ENCODE measurements at places on chromosomes 5 and 9. TPM values are rescaled to one million over a fixed set of nuclear protein-coding genes. Genes with fewer than 3 reads are reported as not detected.

The SLC34A3 gene
- total RNA-seq: not detected

The AQP7 gene
- total RNA-seq: not detected

The RGS7BP gene
- not detected for total RNA-seq

The BTNL8 gene
- not detected for total RNA-seq

The ANKRD18B gene
- 0.17 TPM for total RNA-seq

The OSTF1 gene
- 40.0 TPM for total RNA-seq

The CDH6 gene
- 0.30 TPM for total RNA-seq

The CREBRF gene
- 3.0 TPM for total RNA-seq

The PAEP gene
- not detected for total RNA-seq
